NCI-H1105 (cell line): ENCODE measurements at places on chromosomes 3 and 15.

GRCh38 chr3:55144015-55144673 is 216.3 kb upstream of the LRTM1 start:
- DNase-seq = no peak

DNA sequence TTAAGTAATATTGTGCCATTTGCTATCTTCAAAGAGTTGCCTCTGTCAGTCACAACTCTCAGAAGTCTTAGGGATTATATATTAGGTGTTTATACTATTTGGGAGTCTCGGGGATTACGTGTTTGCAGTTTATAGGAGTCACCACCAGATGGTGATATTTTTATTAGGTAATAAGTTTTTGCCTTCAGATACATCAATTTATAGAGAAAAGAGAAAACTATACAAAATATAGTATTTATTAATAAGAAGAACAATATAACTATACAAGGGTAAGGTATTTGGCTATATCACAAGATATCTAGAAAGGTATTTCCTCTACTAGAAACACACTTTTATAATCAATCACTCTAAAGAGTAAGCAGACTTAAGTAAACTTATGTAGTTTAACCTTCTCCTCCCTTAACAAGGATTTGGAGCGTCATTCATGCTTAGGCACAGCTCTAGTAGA is 10.7 kb upstream of the DHX36 start:
- DNase-seq = peak; percentile 33

DNA sequence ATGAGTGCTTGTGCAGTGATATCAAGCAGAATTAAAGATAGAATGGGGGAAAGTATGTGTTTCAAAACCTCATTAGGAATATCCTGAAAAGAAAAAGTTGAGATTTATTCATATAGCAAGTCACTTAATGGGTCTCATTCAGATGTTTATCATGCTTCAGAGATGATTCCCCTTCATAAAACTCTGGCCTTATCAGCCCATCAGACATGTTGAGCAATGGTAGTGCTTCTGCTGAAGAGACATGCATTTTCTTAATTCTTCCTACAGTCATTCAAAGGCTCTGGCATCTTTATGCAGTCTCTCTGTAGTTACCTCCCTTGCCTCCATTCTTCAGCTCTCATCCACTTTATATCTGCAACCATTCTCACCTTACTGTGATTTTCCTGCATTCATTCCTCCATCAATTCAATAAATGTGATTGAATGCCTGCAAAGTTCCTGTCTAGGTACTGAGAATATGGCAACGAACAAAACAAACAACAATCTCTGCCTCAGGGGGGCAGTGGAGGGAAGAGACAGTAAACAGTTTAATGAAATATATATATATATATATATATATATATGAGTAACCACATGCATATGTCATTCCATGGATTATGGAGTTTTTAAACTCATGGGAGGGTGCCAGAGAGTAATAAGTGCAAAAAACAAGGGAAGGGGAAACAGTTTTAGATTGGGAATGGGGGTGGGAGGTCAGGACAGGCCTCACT is 138.5 kb downstream of the NECTIN3 start:
- DNase-seq = no peak

GRCh38 chr3:70264122-70264780 is 48.2 kb downstream of the MDFIC2 start:
- no peak for DNase-seq

DNA sequence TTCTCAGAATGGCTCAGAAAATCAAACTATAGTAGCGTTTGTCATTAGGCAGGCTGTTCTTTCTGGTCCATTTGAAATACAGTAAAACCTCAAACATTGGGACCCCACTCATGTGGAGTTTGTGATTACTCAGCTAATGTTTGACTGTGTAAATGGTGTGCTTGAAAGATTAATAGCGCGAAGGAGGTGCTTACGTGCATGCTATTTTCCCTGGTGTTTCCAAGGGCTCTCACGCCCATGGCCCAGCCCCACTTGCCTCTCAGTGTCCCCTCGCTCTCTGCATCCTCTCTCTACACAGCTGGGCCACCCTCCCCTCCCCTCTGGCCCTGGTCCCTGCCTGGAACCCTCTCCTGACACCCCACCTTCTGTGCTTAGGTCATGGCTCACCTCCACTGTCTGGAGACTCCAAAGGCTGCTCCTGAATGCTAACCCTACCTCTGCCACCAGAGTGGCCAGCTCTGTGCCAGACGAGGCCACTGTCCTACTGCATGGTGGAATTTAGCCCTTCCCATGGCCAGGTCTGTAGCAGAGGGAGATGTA is 194.2 kb downstream of the PLCL2 start:
- DNase-seq = no peak

- DNase-seq = no peak
Measured at GRCh38 chr15:62403164-62403809, 238.2 kb upstream of the C2CD4B start.
